ENCODE measurements at places on chromosomes 11 and 22.

DNA sequence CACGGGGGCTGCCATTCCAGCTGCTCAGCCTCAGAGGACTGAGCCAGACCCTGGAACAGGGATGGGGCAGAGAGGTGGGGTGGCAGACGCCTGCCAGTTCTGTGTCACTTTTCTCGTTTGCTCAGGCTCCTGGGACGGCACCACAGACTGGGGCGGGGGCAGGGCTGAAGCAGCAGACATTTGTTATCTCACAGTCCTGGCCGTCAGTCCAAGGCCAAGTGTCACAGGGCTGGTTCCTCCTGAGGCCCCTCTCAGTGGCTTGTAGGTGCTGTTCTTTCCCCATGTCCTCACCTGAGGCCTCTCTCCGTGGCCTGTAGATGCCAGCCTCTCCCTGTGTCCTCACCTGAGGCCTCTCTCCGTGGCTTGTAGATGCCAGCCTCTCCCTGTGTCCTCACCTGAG, 24.7 kb downstream of the TPCN2 start:
- DNase-seq, result no peak

DNA sequence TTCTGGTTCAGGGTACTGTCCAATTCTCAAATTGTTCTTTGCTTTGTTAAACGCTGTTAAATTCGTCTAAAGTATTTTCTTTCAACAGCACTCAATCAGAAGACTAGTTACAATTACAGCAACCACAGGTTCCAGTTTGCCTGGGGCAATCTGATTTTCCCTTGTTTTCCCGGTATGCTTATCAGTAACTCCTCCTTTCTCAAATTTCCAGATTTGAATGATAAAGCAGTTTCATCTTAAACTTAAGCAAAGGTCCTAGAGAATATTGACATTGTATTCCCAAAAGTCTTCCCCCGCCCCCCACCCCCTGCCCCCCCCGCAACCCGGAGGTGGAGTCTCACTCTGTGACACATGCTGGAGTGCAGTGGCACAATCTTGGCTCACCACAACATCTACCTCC, 10.5 kb upstream of the USP28 start:
- no peak for DNase-seq

DNA sequence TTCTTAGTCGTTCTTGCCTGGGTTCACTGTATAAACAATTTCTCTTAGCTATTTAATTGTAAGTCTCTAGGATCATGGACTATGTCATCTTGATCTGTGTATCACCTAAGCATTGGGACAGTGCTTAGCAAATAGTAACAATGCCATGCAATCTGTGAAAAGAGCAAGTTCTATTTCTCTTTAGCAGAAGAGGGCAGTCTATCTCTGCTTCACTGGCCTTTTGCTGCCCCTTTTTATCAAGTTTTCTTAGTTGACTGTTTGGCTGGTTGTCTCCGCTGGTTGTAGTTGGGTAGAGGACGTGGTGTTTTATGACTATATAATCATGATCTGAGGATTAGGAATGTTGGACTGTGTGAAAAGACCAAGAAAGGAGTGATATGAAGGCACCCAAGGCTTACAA, 315.0 kb downstream of the JRKL start:
- no peak for DNase-seq

DNA sequence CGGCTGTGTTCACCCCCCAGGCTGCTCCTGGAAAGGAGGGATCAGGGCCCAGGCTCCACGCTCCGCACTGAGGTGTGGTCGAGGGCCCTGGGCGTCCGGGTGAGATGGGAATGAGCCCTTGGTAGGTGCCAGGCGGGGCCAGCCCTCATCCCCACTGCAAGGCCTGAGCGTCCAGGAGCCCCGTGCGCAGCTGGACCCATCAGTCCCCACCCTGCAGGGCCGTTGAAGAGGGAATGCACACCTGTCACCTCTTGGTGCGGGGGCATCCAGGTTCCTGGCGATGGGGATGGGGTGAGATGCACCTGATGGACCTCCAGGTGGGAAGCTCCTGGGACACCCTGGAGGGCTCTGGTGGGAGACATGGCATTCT, 72.2 kb downstream of the KCNQ1 start:
- no peak for DNase-seq

GRCh38 chr22:26570115-26570514, 19.8 kb downstream of the TPST2 start:
- no peak for DNase-seq

- no peak for DNase-seq
These were observed 87.6 kb upstream of the FSHB start for GRCh38 chr11:30143098-30143705.
